Activated CD4-positive, alpha-beta T cell treated with anti-CD3 and anti-CD28 coated beads for 1 hour (primary cell): ENCODE measurements at places on chromosomes 3 and 15.
A peak's percentile ranks its signal among the peaks of the same experiment; 100 is the strongest.

DNA sequence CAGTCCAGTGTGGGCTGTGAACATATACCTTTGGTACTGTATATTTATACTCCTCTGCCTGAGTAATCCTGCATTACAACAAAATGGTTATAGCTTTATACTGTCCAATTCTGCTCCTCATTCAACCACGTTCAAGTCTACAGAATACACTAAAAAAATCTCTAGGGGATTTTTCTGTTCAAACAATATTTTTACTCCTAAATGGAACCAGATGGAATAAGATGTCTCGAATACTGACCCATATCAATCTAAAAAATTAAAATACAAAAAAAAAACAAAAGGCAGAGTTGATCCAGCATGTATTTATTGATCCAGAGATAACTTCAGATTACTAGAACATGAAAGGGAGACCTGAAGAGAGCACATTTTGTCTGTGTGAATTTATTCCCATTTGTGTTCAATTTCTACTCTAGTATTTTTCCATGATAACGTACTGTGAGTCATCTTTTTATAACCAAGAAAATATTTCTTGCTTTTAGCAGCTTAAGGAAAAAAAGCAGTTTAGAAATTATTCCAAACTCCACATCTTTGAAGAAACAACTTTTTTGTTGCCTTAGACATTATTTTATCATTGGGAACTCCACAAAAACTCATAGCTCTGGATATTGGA lies 910.7 kb downstream of the TBL1XR1 start:
- DNase-seq, result no peak

- no peak for DNase-seq
Measured at GRCh38 chr15:90259524-90259923, 5.9 kb upstream of the NGRN start.

- no peak for DNase-seq
Measured at GRCh38 chr3:118991775-118992174, 42.9 kb downstream of the IGSF11 start.

GRCh38 chr3:149401212-149401925 lies 23.9 kb upstream of the TM4SF1 start:
- DNase-seq, result no peak

GRCh38 chr3:187299611-187300010 lies 8.1 kb upstream of the MASP1 start:
- no peak for DNase-seq

GRCh38 chr3:149299938-149300801 lies 33.3 kb downstream of the TM4SF18 start:
- no peak for DNase-seq

GRCh38 chr15:53833134-53833624 lies 73.7 kb upstream of the WDR72 start:
- no peak for DNase-seq

DNA sequence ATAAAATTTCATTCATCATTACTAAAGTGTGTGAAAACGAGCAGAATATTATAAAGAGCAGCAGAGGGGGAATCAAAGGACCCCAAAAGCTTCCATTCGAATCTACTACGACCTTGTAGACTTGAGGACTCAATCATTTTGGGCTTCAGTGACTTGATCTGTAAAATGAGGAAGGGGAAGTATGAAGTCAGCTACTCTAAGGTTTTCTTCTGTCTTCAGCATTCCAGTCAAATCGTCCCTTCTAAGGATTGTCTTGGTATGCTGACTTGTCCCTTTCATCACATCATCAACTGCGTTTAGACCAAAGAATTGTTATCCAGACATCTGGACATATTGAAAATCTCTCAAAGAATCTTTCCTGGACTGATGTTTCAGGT lies 44.8 kb downstream of the PLD1 start:
- DNase-seq, result no peak

GRCh38 chr3:5579139-5579602 lies 391.7 kb downstream of the EDEM1 start:
- DNase-seq, result no peak

GRCh38 chr15:26739791-26740190 lies 33.1 kb downstream of the GABRB3 start:
- DNase-seq, result no peak

DNA sequence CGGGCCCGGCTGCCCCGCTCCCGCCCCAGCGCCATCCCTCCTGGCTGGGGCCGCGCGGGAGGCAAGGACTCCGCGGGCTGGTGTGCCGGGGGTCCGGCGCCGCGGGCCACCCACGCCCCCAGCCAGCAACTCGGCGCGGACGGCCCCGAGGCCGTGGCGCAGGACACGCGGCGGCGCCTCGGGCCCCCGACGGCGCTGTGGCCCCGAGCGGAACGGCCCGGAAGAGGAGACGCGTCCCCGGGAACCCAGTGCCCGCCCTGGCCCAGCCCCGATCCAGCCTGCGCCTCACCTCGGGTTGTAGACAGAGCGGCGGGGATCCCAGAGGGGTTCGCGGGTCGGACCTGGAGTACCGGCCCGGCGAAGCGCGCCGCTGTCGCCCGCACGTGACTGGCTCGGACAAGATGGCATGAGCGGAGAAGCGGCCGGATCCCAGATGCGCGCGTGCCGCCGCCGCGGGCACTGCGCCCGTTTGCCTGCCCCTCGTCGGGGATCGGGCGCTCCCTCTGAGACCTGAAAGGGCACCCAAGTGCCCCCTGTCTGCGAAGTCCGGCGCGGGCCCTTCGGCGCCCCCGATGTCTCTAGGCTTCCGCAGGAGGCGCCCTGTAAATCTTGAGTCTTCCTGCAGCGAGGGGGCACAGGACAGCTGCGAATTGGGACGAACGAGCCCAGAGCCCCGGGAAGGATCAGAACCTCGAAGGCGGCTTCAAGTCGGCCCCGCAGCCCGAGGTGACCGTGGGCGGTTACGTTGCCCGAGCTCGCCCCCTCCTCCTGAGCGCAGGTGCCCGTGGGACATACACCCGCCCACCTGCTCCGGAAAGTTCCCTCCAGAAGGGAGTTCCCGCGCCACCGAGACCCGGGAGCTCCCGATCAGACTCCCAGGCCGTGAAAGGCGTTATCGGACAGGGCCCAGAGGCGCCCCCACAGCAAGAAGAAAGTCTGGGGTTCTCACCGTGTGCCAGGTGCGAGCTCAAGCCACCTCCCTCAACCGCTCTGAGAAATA lies 598 bp upstream of the SFMBT1 start:
- DNase-seq, result peak; percentile 53
